PC-9 (cell line): ENCODE measurements at places on chromosomes 16 and 17. TPM values are rescaled to one million over a fixed set of nuclear protein-coding genes. Genes with fewer than 3 reads are reported as not detected.

- no peaks in the 10 kb centered on the region for H3K27me3 ChIP-seq
- DNase-seq = no peak
- H3K4me1 ChIP-seq = no peaks in the 10 kb centered on the region
- H3K36me3 ChIP-seq = peaks cover 31% of the 10 kb centered on the region
- no peak overlapping the region for H3K27ac ChIP-seq
- H3K4me3 ChIP-seq = no peak overlapping the region
Observed at GRCh38 chr16:87838643-87839541, 30.4 kb downstream of the SLC7A5 start.

GRCh38 chr17:17942846-17943245, 29.4 kb downstream of the TOM1L2 start:
- H3K4me3 ChIP-seq = peak overlapping the region; percentile 35; the same call in 1 of the 2 replicates
- H3K27me3 ChIP-seq = no peaks in the 10 kb centered on the region
- H3K27ac ChIP-seq = peak overlapping the region; percentile 62
- peaks cover 61% of the 10 kb centered on the region for H3K4me1 ChIP-seq
- no peaks in the 10 kb centered on the region for H3K36me3 ChIP-seq

- peaks cover 25% of the 10 kb centered on the region for H3K36me3 ChIP-seq
- H3K27me3 ChIP-seq = no peaks in the 10 kb centered on the region
- peaks cover 15% of the 10 kb centered on the region for H3K4me1 ChIP-seq
Observed at GRCh38 chr16:24747441-24747840, 18.0 kb downstream of the TNRC6A start.

GRCh38 chr16:30867747-30868146, 26.1 kb downstream of the BCL7C start:
- no peaks in the 10 kb centered on the region for H3K4me1 ChIP-seq
- no peak overlapping the region for H3K4me3 ChIP-seq
- DNase-seq = no peak
- no peaks in the 10 kb centered on the region for H3K27me3 ChIP-seq

DNA sequence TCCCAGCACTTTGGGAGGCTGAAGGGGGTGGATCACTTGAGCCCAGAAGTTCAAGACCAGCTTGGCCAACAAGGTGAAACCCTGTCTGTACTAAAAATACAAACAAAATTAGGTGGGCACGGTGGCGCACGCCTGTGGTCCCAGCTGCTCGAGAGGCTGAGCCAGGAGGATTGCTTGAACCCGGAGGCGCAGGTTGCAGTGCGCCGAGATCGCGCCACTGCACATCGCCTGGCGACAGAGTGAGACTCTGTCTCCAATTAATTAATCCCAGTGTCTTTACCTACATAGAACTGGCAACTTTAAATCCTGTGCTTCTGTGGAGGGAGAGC, 1.5 kb upstream of the ELOB start:
- H3K4me3 ChIP-seq = peak overlapping the region; percentile 62
- H3K27me3 ChIP-seq = no peaks in the 10 kb centered on the region
- DNase-seq = no peak
- 0 out of 2 replicates have a peak, but pooled peaks cover 2% of the 10 kb centered on the region for H3K36me3 ChIP-seq
- peak overlapping the region; percentile 94 for H3K27ac ChIP-seq

GRCh38 chr17:8210761-8211458, 535 bp upstream of the AURKB start:
- no peak for DNase-seq
- peak overlapping the region; percentile 70 for H3K4me3 ChIP-seq
- H3K27ac ChIP-seq = peak overlapping the region; percentile 55

USP43 gene
- 16.0 and 19.2 TPM in 2 replicates for total RNA-seq

GRCh38 chr16:70688246-70688742, 2.4 kb upstream of the MTSS2 start:
- no peak overlapping the region for H3K27ac ChIP-seq
- DNase-seq = no peak
- no peak overlapping the region for H3K4me3 ChIP-seq
- H3K4me1 ChIP-seq = peaks cover 39% of the 10 kb centered on the region

DNA sequence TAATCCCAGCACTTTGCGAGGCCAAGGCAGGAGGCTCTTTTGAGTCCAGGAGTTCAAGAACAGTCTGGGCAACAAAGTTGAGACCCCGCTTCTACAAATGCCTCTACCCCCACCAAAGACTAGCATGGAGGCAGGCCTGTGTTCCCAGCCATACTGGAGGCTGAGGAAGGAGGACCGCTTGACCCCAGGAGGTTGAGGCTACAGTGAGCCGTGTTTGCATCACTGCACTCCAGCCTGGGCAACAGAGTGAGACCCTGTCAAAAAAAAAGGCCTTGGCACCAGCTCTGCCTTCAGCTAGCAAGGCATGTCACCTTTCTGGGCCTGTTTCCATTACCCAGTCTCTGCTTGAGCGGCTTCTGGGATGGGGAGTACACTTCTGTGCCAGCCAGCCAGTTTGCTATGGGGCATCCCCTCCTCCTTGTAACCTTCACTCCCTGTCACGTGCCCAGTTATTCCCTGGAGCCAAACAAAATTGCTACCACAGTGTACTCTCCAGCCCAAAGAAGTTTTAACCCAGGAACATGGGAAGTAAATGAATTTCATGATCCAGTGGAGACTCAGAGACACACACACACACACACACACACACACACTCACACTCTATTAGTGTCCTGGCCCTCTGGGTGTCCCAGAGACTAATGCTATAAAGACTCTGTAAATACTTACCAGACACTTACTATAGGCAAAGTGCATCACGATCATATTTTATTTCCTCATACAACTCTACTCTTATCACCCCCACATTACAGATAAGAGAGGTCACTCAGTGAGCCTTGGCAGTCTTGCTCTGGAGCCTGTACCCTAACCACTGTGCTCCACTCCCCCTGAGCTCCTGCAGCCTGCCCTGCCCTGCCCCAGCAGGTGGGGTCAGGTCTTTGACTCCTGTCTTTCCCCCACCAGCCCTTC, 2.5 kb downstream of the CISD3 start:
- no peak for DNase-seq
- no peak overlapping the region for H3K4me3 ChIP-seq
- peaks cover 11% of the 10 kb centered on the region for H3K4me1 ChIP-seq
- H3K36me3 ChIP-seq = no peaks in the 10 kb centered on the region
- no peak overlapping the region for H3K27ac ChIP-seq

GRCh38 chr16:48824271-48824670, 214.3 kb upstream of the N4BP1 start:
- H3K27ac ChIP-seq = no peak overlapping the region
- H3K4me3 ChIP-seq = no peak overlapping the region
- no peaks in the 10 kb centered on the region for H3K4me1 ChIP-seq
- H3K36me3 ChIP-seq = no peaks in the 10 kb centered on the region

GRCh38 chr17:17548044-17548443, 43.5 kb downstream of the PEMT start:
- DNase-seq = no peak
- no peaks in the 10 kb centered on the region for H3K27me3 ChIP-seq
- H3K4me3 ChIP-seq = no peak overlapping the region
- no peaks in the 10 kb centered on the region for H3K4me1 ChIP-seq
- no peaks in the 10 kb centered on the region for H3K36me3 ChIP-seq

BMERB1 gene
- 3.9 and 4.3 TPM in 2 replicates for total RNA-seq

CCL4 gene
- not detected in 2 replicates for total RNA-seq

DNAH3 gene
- 0.33 and 0.70 TPM in 2 replicates for total RNA-seq

DNA sequence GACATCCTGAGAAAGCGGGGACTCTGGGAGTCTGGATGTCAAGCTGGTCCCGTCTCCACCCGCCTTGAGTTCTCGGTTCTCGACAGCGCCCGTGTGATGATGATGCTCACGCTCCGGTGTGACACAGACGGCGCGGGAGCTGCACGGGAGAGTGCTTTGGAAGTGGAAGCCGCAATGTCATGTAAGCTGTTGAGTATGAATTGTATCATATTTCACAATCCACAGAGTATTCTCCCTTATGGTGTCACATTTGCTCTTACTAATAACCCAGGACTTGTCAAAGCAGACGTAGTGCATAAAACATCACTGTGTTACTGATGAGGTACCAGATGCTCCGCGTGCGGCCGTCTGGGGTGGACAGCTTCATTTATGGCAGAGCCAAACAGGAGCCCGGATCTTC, 217.5 kb upstream of the CHMP6 start:
- DNase-seq = no peak
- no peaks in the 10 kb centered on the region for H3K27me3 ChIP-seq
- H3K4me1 ChIP-seq = peaks cover 17% of the 10 kb centered on the region
- no peaks in the 10 kb centered on the region for H3K36me3 ChIP-seq
- no peak overlapping the region for H3K27ac ChIP-seq
- no peak overlapping the region for H3K4me3 ChIP-seq

TMC8 gene
- 1.9 and 2.6 TPM in 2 replicates for total RNA-seq

- no peaks in the 10 kb centered on the region for H3K36me3 ChIP-seq
- no peaks in the 10 kb centered on the region for H3K27me3 ChIP-seq
Observed at GRCh38 chr16:72932050-72932449, 115.9 kb downstream of the ZFHX3 start.

GCGR gene
- total RNA-seq = not detected in 2 replicates

DNA sequence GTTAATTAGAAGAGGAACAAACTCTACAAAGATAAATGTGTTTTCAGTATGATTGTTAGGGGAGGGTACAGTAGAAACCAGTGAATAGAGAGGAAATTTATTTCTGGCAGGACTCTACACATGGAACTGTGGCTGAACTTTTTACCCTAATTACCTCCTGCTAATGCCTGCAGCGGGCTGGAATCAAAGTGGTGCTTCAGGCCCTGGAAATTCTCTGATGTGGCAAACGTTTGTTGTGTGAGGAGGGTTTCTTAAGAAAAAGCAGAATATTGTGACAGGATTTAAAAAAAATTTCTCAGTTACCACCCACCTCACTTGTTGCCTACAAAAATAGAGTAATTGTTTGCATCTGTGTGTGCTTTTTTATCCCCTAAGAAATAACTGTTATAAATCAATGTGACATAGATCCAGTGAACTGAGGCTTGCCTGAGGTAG, 154.5 kb downstream of the BCAS3 start:
- H3K4me3 ChIP-seq = no peak overlapping the region
- DNase-seq = no peak
- no peaks in the 10 kb centered on the region for H3K4me1 ChIP-seq

DNA sequence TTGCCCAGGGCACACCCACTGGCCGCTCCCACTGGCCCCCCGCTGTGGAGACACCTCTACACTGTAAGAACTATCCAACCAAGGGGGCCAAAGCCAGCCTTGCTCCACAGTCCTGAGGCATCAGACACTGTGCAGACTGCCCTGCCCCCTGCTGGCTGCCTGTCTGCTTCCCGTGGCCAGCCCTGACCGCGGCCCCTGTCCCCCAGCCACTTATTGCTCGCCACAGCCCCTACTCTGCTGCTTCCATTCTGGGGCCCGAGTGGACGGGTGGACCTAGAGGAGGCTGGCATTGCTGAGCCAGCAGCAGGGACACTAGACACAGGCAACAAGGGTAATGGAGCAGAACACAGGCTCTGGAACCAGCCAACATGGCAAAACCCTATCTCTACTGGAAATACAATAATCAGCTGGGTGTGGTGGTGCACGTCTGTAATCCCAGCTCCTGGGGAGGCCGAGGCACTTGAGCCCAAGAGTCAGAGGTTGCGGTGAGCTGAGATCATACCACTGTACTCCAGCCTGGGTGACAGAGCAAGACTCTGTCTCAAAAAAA, 19.7 kb upstream of the LRRC37A3 start:
- no peaks in the 10 kb centered on the region for H3K36me3 ChIP-seq
- no peak overlapping the region for H3K4me3 ChIP-seq
- peaks cover 51% of the 10 kb centered on the region for H3K4me1 ChIP-seq
- H3K27me3 ChIP-seq = no peaks in the 10 kb centered on the region

- no peak for DNase-seq
- H3K4me3 ChIP-seq = no peak overlapping the region
- H3K4me1 ChIP-seq = no peaks in the 10 kb centered on the region
- H3K36me3 ChIP-seq = no peaks in the 10 kb centered on the region
- no peak overlapping the region for H3K27ac ChIP-seq
Observed at GRCh38 chr17:6485646-6486412, 41.6 kb downstream of the PIMREG start.

GRCh38 chr16:56825826-56826225, 39.2 kb upstream of the SLC12A3 start:
- no peak overlapping the region for H3K4me3 ChIP-seq
- H3K27ac ChIP-seq = no peak overlapping the region
- H3K27me3 ChIP-seq = no peaks in the 10 kb centered on the region
- H3K36me3 ChIP-seq = peaks cover 12% of the 10 kb centered on the region; the same call in 1 of the 2 replicates
- H3K4me1 ChIP-seq = no peaks in the 10 kb centered on the region
- DNase-seq = no peak

- no peak for DNase-seq
- H3K27ac ChIP-seq = no peak overlapping the region
- H3K4me3 ChIP-seq = no peak overlapping the region
- no peaks in the 10 kb centered on the region for H3K36me3 ChIP-seq
- no peaks in the 10 kb centered on the region for H3K4me1 ChIP-seq
Observed at GRCh38 chr16:31439519-31439918, 3.1 kb downstream of the ZNF843 start.

GRCh38 chr16:766820-767640, 6.5 kb downstream of the MSLN start:
- no peak for DNase-seq
- no peaks in the 10 kb centered on the region for H3K36me3 ChIP-seq
- H3K4me3 ChIP-seq = no peak overlapping the region
- no peaks in the 10 kb centered on the region for H3K4me1 ChIP-seq

GRCh38 chr16:69904495-69905170, 46.5 kb upstream of the CLEC18A start:
- DNase-seq = no peak
- no peaks in the 10 kb centered on the region for H3K27me3 ChIP-seq
- no peak overlapping the region for H3K27ac ChIP-seq
- no peaks in the 10 kb centered on the region for H3K4me1 ChIP-seq

DNA sequence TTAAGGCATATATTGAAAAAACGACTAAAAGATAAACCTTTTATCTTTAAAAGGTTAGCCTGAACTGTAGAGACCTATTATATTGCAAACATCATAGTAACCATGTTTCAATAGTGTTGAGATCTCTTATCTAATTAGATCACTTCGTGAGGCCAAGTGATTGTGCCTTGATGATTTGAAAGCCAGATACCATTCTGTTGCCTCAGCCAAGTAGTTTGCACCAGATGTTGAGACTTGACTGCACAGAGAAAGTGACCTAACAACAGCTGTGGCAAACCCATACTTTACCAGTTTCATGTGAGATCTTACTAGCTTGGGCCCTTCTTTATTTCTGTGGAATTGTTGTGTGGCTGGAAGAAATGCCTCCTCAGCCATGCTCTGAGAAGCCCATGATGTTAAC, 717.3 kb downstream of the KCNJ2 start:
- no peaks in the 10 kb centered on the region for H3K36me3 ChIP-seq
- H3K27ac ChIP-seq = no peak overlapping the region
- DNase-seq = no peak
